ENCODE measurements at places on chromosomes 5 and 9.

- DNase-seq = no peak
Measured at GRCh38 chr9:96202971-96203780, 98.8 kb downstream of the HSD17B3 start.

- DNase-seq = peak; percentile 1
Measured at GRCh38 chr9:3125602-3126405, 281.9 kb upstream of the PUM3 start.

DNA sequence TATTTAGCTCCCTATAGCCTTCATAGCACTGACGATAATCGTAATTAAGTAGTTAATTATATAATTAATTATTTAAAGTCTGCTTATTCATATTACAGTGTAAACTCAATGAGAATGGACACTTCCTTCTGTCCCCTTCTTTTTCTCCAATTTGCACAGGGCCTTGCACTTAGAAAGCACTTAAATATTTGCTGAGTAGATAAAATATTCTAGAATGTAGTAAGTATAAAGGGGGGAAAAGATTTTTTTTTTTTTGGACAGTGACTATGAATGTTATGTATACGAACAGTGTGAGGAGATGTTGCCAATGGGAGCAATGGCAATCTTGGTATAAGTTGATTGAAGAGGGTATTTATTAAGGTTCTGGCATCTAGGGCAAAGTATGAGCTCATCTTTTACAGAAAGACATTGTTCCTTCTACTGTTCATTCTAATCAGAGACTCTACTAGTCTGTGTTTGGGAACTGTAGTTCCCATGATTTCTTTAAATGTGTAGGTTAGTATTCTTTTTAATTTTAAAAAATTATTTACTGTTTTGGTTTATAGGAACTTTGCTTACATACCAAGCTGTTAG lies 49.4 kb downstream of the YTHDC2 start:
- DNase-seq = no peak

DNA sequence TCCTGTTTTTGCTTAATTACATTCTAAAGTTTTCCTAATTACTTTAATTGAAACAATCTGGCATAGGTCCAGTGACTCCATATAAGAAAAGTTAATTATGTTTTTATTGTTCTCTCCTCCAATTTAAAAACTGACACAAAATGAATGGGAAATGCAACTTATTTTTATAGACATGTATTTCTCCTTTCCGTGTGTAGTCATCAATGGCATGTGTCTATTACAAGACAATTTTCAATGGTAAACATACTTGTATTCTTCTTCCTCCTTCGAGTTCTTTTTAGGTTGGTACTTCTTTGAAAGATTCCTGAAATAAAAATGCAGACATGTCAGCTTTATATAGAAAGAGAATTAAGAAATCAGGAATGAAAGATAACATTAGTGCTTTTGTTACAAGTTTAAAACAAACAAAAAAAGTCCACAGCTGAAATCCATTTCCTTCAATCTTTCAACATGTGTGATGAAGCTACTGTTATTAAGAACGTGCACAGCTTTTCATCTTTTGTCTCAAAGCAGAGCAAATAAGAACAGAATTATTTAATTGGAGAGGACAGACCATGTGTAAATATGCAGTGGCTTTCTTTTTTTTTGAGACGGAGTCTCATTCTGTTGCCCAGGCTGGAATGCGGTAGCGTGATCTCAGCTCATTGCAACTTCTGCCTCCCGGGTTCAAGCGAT lies 63.8 kb downstream of the FNBP1 start:
- DNase-seq = no peak

GRCh38 chr9:127835991-127836516 lies 18.4 kb downstream of the ENG start:
- no peak for DNase-seq

GRCh38 chr9:91084896-91085516 lies 276.7 kb downstream of the AUH start:
- DNase-seq = no peak

DNA sequence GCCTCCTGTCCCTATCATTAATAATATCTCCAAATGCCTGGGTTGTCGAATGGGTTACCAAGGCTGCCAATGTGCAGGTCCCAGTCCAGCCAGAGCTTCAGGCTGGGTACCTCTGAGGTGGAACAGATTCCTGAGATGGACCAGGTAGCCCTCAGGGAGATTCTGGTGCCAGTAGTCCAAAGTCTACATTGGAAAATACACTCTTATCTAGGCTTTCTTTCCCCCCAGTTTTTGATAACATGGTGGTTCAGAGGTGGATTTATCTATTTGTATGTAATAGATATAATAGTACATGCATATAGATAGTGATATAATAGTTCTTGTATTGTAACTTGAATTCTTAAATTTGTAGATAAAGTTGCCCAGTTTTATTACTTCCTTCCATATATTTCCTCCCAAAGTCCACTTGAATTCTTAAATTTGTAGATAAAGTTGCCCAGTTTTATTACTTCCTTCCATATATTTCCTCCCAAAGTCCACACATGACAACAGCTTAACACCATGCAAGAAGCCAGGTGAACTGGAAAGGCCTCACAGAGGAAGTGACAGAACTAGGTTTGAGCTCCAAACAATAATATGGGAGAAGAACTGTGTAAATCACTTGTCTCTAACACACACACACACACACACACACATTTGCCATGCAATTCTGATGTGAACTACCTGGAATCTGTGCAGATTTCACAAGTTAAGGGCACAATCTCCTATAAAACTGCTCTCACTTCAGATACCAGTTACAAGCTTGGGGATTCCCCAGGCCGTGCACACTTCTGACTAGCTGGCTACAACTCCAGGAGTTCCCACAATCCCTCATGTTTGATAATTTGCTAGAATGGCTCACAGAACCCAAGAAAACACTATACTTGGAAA lies 30.7 kb upstream of the ERAP1 start:
- DNase-seq = no peak

GRCh38 chr9:94002316-94003140 lies 47.4 kb upstream of the BARX1 start:
- peak; percentile 20 for DNase-seq

- DNase-seq = no peak
Measured at GRCh38 chr9:134314039-134314949, 12.0 kb upstream of the RXRA start.

Measured in adrenal gland (tissue), 19 donors.